ENCODE measurements at places on chromosomes 1 and 21.

GRCh38 chr1:42736571-42737200 is 3.4 kb downstream of the CLDN19 start:
- no peak for DNase-seq

- no peak for DNase-seq
Observed at GRCh38 chr1:11450310-11450709, 28.6 kb upstream of the DISP3 start.

DNA sequence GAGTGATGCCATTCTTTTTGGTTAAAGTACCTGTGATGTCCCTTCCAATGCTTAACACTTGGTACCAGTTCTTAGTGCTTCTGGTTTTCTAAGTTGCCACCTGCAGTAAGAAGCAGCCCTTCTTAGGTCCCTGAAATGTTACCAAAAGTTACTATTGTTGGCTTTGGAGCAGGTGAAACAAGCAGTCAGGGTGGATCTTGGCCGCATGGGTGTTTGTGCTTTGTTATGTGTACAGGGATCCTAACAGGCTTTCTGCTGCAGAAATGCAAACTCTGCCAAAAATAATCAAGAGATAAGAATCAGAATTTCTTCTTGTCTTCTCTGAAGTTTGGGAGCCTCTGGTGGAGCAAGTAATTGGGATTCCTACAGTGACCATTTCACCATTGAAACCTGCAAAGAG is 84.4 kb downstream of the UBE4B start:
- no peak for DNase-seq

DNA sequence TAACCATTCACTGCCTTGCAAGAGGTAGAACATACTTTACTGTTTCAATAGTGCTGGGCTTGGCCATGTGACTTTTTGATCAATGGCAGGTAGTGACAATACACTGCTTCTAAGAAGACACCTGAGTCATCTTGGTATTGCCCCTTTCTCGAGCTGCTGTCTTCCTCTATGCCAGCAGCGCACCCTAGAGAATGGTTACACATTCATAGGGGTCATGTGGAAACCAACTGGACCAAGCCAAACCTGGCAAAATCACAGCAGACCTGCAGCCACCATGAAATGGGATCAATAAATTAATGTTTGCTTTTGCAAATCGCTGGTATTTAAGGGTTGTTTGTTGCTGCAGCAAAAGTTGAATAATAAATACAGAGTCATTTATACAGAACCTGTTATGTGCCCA is 122.3 kb downstream of the GRIK1 start:
- no peak for DNase-seq
